ENCODE measurements at places on chromosomes 2 and 18. TPM values are rescaled to one million over a fixed set of nuclear protein-coding genes. Genes with fewer than 3 reads are reported as not detected.

GRCh38 chr2:31568585-31569201 lies 12.0 kb downstream of the SRD5A2 start:
- no peaks in the 10 kb centered on the region for H3K4me1 ChIP-seq
- no peak for DNase-seq
- no peak overlapping the region for H3K27ac ChIP-seq
- no peak overlapping the region for H3K4me3 ChIP-seq
- no peaks in the 10 kb centered on the region for H3K36me3 ChIP-seq

DNA sequence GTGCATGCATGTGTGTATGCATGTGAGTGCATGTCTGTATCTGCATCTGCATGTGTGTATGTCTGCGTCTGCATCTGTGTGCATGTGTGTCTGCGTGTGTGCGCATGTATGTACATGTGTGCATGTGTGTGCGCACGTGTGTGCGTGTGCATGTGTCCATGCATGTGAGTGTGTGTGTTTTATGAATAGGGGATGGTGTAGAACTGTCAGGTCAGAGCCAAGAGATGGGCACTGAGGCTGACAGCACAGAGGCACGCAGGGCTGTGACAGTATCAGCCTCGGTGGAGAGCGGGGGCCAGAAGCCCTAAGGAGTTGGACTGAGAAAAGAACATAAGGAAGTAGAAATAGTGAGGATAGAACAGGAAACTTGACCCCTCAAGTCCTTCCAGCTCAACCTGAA lies 494.0 kb upstream of the MYT1L start:
- H3K27me3 ChIP-seq = peaks cover 6% of the 10 kb centered on the region
- H3K27ac ChIP-seq = no peak overlapping the region
- DNase-seq = no peak
- H3K4me1 ChIP-seq = no peaks in the 10 kb centered on the region

GRCh38 chr2:84732897-84733778 lies 147.7 kb downstream of the TRABD2A start:
- H3K36me3 ChIP-seq = no peaks in the 10 kb centered on the region
- H3K4me1 ChIP-seq = peaks cover 2% of the 10 kb centered on the region
- no peaks in the 10 kb centered on the region for H3K27me3 ChIP-seq
- H3K27ac ChIP-seq = no peak overlapping the region
- no peak for DNase-seq

- no peak for DNase-seq
- H3K36me3 ChIP-seq = no peaks in the 10 kb centered on the region
- H3K27ac ChIP-seq = no peak overlapping the region
Measured at GRCh38 chr2:186099826-186100225, 361.2 kb downstream of the FSIP2 start.

CPLX4 gene
- not detected for total RNA-seq

- H3K4me1 ChIP-seq = peaks cover 7% of the 10 kb centered on the region
- peaks cover 4% of the 10 kb centered on the region for H3K36me3 ChIP-seq
- no peaks in the 10 kb centered on the region for H3K27me3 ChIP-seq
- no peak for DNase-seq
Measured at GRCh38 chr2:152166633-152167032, 8.9 kb downstream of the STAM2 start.

GRCh38 chr2:11940121-11940743 lies 193.8 kb downstream of the LPIN1 start:
- H3K36me3 ChIP-seq = no peaks in the 10 kb centered on the region
- H3K27me3 ChIP-seq = no peaks in the 10 kb centered on the region
- no peak overlapping the region for H3K4me3 ChIP-seq
- H3K27ac ChIP-seq = no peak overlapping the region
- H3K4me1 ChIP-seq = peaks cover 3% of the 10 kb centered on the region
- no peak for DNase-seq

DNA sequence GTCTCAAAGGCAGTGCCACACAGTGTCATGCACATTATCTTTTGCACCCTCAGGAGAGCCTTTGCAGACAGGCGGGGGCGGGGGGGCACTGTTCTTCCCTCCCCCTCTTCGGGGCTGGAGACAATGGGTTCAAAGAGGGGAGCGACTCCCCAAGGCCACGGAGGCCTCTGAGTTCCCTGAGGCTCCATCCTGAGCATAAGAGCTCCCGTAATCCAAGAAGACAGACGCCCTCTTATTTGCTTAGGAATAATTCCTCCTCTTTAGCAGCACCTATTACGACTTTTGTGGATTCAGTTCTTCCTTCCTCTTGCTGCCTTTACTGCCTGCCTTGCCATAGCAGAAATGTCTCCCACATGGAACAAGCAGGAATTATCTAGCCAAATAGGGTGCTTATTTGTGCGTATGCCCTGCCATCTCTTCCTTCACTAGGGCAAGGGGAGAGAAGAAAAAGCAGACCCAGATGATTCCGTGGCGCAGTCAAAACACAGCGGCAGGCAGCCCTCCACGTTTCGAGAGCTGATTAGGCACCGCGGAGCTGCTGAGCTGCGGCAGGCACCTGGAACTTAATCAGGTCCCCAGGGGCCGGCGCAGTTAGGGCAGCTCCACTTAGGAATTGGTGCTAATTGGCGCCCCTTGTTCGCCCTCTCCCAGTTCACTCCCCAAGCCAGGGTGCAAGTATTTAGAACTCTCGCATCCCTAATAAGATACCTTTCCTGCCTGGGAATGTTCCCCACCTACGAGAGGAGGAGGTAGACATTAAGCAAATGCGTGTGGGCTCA lies 233.4 kb upstream of the MYT1L start:
- no peaks in the 10 kb centered on the region for H3K27me3 ChIP-seq
- no peaks in the 10 kb centered on the region for H3K4me1 ChIP-seq
- DNase-seq = no peak
- no peaks in the 10 kb centered on the region for H3K36me3 ChIP-seq

NAT8 gene
- total RNA-seq = not detected

- no peaks in the 10 kb centered on the region for H3K36me3 ChIP-seq
- no peak overlapping the region for H3K27ac ChIP-seq
- H3K4me1 ChIP-seq = peaks cover 8% of the 10 kb centered on the region
- DNase-seq = no peak
Measured at GRCh38 chr2:72914589-72915319, 2.6 kb upstream of the EMX1 start.

DNA sequence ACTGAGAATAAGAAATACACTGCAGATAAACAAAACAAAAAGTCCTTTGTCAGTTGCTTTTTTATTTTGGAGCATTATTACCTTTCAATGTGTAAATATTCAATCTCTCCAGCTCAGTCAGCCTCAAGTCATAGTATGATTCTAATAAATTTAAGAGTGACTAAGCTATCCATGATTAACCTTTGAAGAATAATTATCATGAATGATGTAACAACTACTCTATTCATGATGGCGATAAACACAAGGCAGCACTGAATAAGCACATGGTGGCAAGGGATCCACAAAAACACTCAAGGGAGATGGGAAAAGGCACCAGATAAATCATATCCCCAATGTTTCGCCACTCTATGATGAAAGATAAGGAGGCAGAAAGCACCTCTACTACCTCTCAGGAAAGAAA lies 67.0 kb downstream of the MAP4K3 start:
- H3K27ac ChIP-seq = no peak overlapping the region
- DNase-seq = no peak
- H3K4me1 ChIP-seq = peaks cover 4% of the 10 kb centered on the region
- no peaks in the 10 kb centered on the region for H3K36me3 ChIP-seq
- H3K27me3 ChIP-seq = no peaks in the 10 kb centered on the region

G6PC2 gene
- not detected for total RNA-seq

- H3K36me3 ChIP-seq = peaks cover 61% of the 10 kb centered on the region
- no peak overlapping the region for H3K4me3 ChIP-seq
- H3K27me3 ChIP-seq = no peaks in the 10 kb centered on the region
- H3K27ac ChIP-seq = no peak overlapping the region
- no peaks in the 10 kb centered on the region for H3K4me1 ChIP-seq
Measured at GRCh38 chr2:47038656-47039488, 116.2 kb downstream of the STPG4 start.

- no peak overlapping the region for H3K4me3 ChIP-seq
- no peaks in the 10 kb centered on the region for H3K4me1 ChIP-seq
- H3K36me3 ChIP-seq = no peaks in the 10 kb centered on the region
- H3K27me3 ChIP-seq = no peaks in the 10 kb centered on the region
- DNase-seq = no peak
- H3K27ac ChIP-seq = no peak overlapping the region
Measured at GRCh38 chr2:36404754-36405153, 49.2 kb downstream of the CRIM1 start.

DNA sequence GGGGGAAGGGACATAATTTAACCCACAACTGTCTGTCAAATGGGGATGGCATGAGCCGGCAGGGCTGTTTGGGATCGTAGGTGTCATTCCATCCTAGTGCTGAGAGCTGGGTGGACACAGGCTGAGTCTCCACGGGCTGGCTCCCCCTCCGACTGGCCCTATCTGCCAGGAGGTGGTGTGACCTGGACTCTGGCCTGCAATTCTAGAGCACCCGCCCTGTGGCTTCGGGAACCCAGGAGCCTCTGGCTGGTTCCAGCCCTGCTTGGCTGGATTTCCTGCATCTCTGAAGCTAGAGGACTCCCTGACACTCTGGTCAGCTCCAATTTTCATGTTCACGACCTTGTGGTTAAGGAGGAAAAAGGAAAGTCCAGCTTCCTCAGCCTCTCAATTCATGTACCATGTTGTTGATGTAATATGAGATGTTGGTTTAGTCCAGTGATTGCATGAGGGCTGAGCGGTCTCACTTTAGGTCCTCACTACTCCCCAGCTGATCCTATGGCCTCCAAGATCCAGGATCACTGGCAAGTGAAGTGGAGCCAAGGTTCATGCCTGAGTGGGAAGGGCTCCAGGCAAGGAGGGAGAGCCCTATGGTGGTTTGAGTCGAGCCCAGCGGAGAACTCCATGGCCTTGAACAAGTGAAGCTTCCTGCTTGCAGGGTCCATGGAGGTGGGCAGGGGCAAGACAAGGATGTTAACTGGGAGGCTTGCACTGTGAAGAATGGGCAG lies 169.1 kb downstream of the NDUFA10 start:
- no peak for DNase-seq
- H3K27me3 ChIP-seq = no peaks in the 10 kb centered on the region
- H3K36me3 ChIP-seq = no peaks in the 10 kb centered on the region
- no peak overlapping the region for H3K27ac ChIP-seq
- H3K4me3 ChIP-seq = no peak overlapping the region

CTLA4 gene
- total RNA-seq = 11.9 TPM

GRCh38 chr2:238493880-238494572 lies 67.3 kb downstream of the ASB1 start:
- H3K36me3 ChIP-seq = no peaks in the 10 kb centered on the region
- peaks cover 27% of the 10 kb centered on the region for H3K4me1 ChIP-seq
- peaks cover 19% of the 10 kb centered on the region for H3K27me3 ChIP-seq
- DNase-seq = peak; percentile 19
- peak overlapping the region; percentile 47 for H3K27ac ChIP-seq

ACKR3 gene
- total RNA-seq = 3.6 TPM

DNA sequence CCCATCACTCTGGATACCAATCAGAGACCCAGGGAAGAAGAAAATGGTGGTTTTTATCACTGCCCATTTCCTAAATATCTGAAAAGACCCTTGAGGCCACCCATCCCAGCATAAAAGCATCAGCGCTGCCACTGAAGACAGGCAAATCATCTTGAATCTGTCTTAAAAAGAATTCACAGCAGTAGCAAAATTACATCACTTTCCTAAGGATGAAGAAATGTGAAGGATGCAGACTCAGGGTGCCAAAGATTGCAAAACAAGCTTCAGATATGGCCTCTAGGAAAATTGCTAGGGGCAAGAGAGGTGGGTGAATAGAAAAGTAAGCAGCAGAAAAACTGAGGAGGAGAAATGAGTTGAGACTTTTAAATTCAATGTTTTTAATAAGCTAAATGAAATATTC lies 70.0 kb downstream of the SLC25A12 start:
- H3K4me1 ChIP-seq = no peaks in the 10 kb centered on the region
- H3K27ac ChIP-seq = no peak overlapping the region
- DNase-seq = no peak
- no peaks in the 10 kb centered on the region for H3K27me3 ChIP-seq

DNA sequence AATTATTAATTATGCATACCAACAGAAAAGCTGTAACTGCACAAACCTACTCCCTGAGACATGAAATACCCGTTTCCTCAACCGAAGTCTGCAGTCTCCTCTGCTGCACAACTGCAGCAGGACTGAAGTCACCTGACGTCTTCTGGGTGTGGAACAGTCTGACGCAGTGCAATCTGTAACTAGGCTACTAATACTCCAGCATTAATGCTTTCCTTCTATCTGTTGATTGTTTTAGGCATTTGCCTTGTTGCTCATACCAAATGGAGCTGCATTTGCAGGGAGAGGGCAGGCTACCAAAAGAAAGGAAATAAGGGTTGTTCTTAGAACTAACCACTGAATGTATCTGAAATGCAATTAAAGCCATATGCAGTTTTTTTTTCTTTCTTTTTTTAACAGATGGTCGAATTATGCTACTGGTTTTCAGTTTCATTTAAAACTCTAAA lies 40.1 kb downstream of the RTN4 start:
- peak overlapping the region; percentile 55 for H3K27ac ChIP-seq
- peak; percentile 68 for DNase-seq
- H3K4me1 ChIP-seq = peaks cover 38% of the 10 kb centered on the region
- H3K27me3 ChIP-seq = no peaks in the 10 kb centered on the region
- H3K4me3 ChIP-seq = peak overlapping the region; percentile 60

- no peak overlapping the region for H3K27ac ChIP-seq
- H3K36me3 ChIP-seq = no peaks in the 10 kb centered on the region
- no peak for DNase-seq
- no peak overlapping the region for H3K4me3 ChIP-seq
Measured at GRCh38 chr2:209424781-209425470, 1.1 kb downstream of the MAP2 start.

DNA sequence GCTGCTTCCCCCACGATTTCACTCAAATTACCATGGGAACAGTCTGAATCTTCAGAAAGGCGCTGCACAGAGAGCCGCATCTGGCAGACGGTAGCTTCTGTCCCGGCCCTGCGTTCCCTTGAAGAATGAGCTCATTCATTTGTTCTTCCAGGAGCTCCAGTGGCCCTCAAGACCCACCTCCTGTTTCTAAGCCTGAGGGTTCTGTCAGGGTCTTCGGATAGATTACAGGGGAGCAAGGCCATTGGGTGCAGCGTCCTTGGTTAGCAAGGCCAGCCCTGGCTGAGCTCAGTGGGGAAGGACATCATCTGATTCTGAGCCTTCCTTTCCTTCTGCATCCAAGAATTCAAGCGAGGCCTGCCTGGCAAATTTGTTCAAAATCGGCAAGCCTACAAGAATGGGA lies 111.9 kb downstream of the PDCL3 start:
- H3K27ac ChIP-seq = no peak overlapping the region
- DNase-seq = no peak
- H3K4me3 ChIP-seq = no peak overlapping the region
- no peaks in the 10 kb centered on the region for H3K36me3 ChIP-seq
- H3K4me1 ChIP-seq = peaks cover 3% of the 10 kb centered on the region
- H3K27me3 ChIP-seq = no peaks in the 10 kb centered on the region

DNA sequence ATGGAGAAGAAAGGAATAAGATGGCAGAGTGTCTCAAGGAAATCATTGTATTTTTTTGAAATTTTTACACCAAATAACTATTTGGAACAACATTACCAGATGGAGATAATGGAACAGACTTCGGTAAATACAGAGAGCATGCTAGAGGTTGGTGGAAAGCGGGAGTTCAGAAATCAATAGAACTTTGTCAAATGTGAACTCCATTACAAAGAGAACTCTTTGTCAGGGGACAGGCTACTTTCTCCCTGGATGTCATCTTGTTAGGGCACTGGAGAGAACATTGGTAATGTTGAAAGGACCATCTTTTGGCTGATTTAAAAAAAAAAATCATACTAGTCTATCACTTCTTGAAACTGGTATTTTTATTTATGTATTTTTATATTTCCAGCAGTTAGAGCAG lies 30.8 kb downstream of the DCC start:
- H3K27ac ChIP-seq = no peak overlapping the region
- H3K4me1 ChIP-seq = no peaks in the 10 kb centered on the region
- DNase-seq = no peak
- H3K36me3 ChIP-seq = no peaks in the 10 kb centered on the region
- no peak overlapping the region for H3K4me3 ChIP-seq
- no peaks in the 10 kb centered on the region for H3K27me3 ChIP-seq

Data from T-cell (primary cell).